HAP-1 (cell line): ENCODE measurements at places on chromosomes 7 and 10.

GRCh38 chr10:63236113-63236935 is 103.2 kb downstream of the NRBF2 start:
- DNase-seq: no peak

DNA sequence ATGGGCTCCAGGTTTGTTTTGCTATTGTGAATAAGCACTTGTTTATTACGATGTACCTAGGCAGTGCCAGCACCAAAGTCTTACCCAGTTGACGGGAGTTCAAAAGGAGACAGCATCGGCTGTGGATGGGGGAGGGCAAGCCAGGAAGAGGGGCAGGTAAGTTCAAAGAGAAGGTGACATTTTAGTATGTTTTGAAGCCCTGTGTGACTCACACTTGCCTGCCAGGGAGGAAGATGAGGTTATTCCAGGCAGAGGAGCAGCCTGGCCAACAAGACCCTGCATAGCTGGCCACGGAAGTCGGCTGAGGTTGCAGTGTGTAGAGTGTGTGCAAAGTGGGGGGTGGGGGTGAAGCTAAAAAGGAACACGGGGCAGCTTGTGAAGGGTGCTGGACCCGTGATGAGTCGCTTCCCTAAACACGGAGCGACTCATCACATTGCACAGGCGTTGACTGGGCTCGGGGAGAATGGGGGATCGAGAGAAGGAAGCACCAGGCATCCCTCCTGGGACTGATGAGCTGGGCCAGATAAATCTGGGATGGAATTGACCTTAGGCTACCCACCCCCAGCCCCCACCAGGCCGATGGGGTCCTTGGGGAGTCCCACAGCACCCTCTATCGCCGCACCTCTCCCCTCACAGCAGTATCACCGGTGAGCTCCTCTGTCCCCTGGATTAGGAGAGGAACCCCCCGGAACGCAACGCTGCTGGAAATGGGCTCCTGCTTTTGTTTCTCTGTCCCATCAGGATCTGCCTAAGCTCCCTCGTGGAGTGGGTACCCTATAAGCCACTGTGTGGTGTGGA is 97.9 kb upstream of the IKZF1 start:
- DNase-seq: no peak

DNA sequence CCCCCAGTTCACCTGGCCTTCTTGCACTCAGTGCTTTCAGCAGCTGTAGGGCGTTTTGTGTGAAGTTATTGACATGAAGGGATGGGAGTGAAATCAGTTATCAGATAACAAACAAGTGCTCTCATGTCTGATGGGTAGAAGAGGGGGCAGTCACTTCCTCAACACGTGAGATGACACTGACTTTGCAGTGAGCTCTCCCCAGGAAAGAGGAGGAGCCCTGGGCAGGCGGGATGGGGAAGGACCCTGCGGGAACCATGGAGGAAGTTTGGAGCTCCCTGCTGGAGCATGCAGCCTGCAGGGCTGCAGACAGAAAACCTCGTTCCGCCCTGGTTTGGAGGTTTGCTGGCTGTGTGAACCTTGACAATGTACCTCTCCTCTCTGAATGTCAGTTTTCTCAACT is 38.7 kb downstream of the GPR26 start:
- DNase-seq: no peak

DNA sequence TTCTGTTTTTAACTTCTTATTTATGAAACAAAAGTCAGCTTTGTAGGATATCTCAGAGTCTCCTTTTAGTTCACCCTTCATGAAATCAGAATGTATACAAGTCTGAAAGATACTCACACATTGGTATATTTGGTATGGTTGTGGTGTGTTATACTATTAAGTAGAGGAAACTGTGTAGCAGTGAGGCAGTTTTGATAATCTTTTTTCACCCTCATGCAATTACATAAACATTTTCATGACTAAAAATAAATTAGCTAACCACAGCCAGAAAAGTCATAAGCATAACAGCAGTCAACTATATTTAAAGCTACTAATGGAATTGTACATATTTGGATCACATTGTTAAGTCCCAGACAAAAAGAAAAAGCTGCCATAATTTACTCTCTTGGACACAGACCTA is 62.1 kb downstream of the FAM185A start:
- no peak for DNase-seq

GRCh38 chr10:20303453-20304152 is 487.4 kb downstream of the PLXDC2 start:
- DNase-seq: no peak

DNA sequence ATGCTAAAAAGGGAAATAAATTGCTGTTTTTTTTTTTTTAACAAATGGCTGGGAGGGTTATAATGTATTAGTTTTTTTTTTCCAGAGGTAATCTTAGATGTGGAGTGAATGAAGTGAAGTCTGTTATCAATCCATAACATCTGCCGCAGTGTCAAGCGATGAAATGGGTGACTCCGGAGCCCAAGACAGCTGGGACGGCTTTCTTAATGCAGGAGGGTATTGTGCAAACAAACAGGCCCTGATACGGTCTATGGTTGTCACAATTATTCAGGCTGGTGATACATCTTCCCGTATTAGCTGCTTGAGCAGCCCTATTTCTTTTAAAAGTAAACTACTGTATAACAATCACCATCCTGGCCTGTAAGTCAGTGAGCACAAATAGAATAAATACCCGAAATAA is 1231.2 kb downstream of the GATA3 start:
- no peak for DNase-seq

DNA sequence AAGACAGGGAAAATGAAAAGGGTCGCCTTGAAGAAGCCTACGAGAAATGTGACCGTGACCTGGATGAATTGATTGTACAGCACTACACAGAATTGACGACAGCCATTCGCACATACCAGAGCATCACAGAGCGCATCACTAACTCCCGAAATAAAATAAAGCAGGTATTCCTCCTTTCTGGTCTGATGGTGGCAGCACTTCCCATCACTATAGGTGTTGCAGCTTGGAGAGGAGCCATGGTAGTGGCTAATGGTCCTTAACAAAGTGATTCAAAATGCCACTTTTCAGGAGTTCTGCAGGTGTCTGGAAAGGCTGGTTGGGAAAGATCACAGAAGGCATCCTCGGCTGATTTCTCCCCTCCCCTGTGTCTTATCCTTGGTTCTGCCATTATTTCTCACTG is 22.1 kb downstream of the EXOC4 start:
- DNase-seq: no peak

DNA sequence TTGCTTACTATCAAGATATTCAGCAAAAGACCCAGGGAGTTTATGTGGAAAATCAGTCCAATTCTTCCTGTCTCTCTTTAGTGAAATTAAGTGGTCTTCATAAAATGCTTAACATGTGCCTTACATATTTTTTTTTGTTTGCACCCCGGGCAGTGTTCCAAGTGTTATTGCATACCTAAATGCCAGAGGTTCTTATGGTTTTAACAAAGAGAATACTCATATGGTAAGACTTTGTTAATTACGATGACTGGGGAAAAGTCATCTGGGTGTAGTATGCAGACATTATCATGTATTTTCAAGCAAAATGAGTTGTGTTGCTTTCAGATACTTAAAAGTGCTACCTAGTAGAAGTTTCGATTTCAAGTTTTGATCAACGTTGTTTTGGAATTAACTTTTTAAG is 82.6 kb downstream of the PRKG1 start:
- DNase-seq: no peak

- DNase-seq: no peak
These were observed 2.7 kb downstream of the HOXA11 start for GRCh38 chr7:27182285-27182841.

- DNase-seq: no peak
These were observed 139.9 kb downstream of the SH3PXD2A start for GRCh38 chr10:103715430-103715829.
